ENCODE measurements at places on chromosomes 4 and X.
A peak's percentile ranks its signal among the peaks of the same experiment; 100 is the strongest.

- DNase-seq, result peak; percentile 10
These were observed 402.4 kb upstream of the NDST4 start for GRCh38 chr4:115515772-115516171.

GRCh38 chr4:171390626-171391025, 422.6 kb upstream of the GALNTL6 start:
- no peak for DNase-seq

- DNase-seq, result no peak
These were observed 951 bp upstream of the ZNF518B start for GRCh38 chr4:10458177-10458576.

- DNase-seq, result no peak
These were observed 508.9 kb upstream of the FTHL17 start for GRCh38 chrX:31580726-31581125.

DNA sequence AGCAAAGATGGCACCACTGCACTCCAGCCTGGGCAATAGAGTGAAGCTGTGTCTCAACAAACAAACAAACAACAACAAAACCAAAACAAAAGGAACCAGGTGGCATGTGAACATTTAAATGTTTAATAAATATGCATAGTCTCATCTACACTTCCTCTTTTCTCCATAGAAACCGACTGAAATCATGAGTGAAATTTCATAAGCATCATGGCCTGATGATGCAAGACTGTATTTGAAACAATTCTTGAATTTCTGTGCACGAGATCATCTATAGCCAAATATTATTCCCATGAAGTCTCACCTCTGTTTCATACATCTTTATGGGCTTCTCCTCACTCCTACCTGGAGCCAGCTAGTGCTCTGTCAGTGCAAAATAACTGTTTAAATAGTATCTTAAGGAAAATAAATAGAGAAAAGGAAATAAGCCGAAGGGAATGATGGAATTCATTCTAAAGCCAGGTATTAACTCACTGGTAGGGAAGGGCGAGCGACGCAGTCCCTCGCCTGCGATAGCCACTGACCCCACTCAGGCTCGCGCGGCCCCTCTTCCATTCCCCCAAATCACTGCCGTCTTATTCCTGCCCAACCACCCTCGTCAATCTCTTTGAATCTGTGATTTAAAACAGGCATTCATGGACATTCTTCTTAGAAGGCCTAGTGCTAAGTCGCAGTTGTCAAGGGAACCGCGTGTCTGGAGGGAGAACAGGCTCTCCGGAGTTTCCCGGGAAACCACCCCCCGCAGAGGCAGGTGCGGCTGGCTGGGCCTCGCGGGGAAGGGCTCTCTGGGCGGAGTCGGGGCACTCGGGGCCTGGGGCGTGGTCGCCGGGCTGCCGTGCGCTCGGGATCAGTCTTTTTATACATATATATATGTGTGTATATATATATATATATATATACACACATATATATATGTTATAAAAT, 52.4 kb upstream of the TRIM2 start:
- peak; percentile 50 for DNase-seq

DNA sequence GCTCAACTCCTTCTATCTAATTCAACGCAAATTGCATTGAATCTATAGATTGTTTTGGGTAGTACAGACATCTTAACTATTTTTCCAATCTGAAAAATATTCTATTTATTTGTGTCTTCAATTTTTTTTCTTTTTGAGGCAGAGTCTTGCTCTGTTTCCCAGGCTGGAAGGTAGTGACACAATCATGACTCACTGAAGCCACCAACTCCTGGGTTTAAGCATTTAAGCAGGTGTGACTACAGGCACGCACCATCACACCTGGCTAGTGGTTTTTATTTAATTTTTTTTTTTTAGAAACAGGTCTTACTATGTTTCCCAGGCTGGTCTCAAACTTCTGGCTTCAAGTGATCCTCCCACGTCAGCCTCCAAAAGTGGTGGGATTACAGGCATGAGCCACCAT, 98.3 kb downstream of the GK start:
- DNase-seq, result no peak

DNA sequence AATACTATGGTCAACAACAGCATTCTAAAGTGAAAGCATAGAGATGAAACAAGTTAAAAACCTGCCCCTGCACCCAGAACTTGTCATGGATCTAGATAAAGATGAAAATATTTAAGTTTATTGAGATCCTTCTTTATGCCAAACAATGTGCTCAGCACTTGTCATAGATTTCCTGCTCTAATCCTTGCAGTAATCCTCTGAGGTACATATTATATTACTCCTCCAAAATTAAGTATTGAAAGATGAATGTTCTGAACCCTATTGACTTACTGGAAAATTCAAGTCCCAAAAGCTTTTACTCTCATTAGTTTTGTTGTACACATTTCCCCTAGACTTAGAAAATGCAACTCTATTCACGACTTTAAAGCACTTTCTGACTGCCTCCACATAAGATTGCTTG, 35.6 kb downstream of the CAMK2D start:
- DNase-seq, result no peak

- no peak for DNase-seq
These were observed 137.0 kb downstream of the ENPP6 start for GRCh38 chr4:184080674-184081073.

DNA sequence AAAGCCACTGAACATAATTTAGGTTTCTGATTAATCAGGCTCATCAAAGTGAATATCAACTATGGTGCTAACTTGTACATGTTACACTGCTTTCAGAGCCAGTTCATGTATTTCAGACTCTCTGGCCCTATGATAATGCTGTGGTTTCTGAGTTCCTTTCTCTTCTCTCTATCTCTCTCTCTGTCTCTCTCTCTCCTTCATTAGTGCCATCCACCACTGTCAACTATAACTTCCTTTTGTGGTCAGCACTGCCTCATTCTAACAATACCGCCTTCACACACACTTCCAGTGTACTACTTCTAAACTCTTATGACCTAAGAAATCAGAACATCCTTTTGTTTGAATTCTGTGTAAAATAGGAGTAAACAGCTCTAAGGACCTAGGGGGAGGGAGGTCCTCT, 907.1 kb downstream of the RPA4 start:
- DNase-seq, result no peak

GRCh38 chr4:164768516-164768915, 14.6 kb downstream of the SMIM31 start:
- DNase-seq, result no peak

DNA sequence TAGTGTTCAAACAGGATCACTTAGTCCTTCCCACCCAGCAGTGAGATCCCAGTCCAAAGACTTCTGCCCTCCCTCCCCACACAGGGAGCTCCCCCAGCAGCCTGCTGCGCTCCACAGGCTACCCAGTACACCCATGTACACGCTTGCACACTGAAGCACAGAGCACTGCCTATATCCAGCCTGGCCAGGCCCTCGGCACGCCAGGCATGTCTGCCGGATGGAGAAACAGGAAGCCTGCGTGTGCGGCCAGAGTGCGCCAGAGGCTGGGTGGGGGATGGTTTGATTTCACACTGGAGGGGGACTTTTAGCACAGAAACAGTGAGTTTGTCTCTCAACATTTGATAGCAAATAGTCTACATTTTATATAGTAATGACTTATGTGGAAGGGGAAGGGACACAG, 833.5 kb upstream of the IGFBP7 start:
- no peak for DNase-seq

DNA sequence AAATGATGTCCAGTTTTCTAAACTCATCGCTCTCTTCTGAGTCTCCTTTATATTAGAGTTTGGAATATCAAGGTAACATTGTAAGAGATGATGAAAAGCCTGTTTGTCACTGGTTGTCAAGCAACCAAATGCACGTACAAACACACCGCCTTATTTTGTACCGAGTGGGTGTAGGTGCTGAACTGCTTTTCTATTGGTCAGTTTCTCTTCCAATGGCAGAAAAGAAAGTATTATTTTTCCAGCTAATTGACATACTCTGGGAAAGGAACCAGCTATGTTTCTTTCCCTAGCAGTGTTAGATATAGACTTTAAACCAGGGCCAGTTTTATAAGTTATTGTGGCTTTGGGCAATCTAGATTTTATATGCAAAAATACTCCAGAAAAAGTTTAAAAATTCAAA, 6.6 kb upstream of the PPM1K start:
- no peak for DNase-seq

DNA sequence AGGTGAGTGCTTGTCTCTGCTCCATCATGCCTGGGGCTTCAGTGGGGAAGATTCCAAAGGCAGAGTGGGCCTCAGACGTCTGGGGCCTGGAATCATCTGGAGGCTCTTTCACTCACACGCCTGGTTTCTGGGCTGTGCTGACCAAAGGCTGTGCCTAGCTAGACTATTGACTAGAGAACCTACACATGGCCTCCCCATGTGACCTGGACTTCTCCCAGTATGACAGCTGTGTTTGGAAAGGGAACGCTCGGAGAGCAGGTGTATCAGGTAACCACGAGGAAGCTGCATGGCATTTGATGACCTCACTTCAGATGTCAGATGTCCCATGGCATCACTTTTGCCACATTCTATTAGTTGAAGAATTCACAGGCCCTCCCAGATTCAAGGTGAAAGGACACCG, 51.0 kb downstream of the ADGRL3 start:
- no peak for DNase-seq

DNA sequence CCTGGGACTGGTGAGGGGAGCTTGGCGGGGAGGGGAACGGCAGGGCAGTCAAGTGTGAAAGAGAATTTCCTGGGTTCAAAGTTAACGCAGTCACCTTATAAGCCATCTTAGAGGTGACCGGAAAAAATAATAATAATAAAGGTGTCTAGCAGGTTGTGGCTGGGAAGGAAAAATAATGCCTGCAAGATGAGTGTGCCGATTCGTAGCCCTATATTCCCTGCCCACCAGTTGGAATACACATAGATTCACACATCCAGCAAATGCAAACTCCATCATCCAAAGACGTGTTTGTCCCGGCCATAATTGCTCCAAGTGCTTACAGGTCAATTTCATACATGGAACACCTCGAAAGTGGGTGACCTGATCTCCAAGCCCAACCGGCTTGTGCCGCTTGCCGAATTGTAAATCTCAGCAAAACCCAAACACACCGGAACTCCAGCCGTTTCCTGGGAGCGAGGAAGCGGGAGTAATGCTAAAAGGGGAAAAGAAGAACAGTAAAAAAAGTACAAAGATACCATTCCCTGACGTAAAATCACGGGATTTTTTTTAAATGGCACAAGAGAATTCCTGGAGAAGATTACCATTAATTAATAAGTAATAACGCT, 1.3 kb upstream of the FAT1 start:
- peak; percentile 36 for DNase-seq

DNA sequence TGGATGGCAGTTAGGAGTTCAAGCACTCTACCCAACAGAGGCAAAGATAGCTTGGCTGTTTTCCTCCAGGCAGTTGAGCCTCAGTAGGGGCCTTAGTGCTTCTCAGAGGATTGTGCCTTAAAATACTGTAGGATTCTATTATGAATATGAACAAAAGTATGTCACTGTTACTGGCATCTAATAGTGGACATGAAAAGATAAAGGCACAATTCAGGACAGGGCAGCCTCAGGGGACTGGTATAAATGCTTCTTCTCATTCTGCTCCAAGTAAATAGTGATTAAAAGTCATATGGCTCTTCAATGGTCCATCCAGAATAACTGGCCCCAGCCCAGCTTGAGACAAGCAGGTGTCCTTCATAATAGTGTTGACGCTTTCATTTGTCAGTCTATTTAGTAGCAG, 17.7 kb downstream of the COL4A6 start:
- DNase-seq, result no peak

DNA sequence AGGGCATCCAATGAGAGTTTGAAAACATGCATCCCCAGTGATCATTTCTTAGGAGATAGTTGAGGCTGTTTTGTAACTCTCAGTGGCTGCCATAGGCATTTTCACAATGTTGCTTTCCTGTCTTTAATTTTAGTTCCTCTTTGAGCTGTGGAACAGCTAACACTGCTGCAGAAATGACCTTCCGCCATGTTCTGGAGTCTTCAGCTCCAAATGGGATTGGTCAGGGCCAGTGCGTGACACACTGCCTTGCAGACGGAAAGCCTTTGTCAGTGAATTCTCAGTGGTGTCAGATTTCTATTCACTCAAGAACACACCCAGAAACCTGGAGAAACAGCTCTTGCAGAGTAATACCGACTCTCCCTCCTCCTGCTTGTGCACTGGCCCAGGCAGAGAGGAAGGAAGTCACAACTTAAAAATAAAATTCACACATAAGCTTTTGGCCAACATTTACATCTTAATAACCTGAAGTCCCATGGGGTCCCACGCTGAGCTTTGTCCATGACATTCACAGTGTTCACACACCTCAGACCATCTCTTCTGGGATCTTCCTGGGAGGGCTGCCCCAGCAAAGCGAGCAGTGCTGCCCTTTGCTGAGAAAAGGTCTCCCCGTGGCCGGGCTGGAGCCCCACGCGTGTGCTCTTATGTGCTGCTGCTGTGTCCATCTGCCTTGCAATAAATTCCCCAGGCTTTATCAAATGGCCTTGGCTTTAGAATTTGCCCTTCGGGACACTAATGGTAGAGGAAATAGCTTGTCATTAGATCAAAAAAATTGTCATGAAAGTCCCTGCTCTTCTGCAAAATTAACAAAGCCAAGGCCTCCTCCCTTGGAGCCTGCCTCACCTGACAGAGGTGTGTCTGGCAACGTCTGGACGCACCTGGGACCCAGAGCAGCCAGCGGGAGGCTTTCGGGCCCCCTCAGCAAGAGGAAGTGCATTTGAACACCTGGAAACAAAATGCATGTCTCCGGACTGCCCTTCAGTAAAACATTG, 126.8 kb downstream of the IRF2 start:
- DNase-seq, result peak; percentile 61

DNA sequence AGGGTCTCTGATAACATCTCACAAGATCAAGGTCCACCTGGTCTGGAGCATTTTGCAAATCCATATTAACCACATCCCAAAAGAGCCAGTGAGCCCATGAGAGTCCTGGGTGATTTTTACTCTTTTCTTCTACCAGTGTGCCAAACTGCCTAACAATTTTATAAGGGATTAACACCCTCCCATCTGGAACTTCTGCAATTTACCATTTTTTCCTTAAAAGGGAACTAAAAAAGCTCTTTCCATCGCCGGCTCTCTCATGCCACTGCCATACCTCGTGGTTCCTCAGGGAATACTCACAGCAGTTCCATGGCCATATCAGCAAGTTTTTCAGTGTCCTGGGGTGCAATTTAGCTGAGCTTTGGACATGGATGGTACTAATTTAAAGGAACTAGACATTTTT, 55.7 kb downstream of the SEPSECS start:
- DNase-seq, result no peak

- no peak for DNase-seq
These were observed 173.7 kb downstream of the AREG start for GRCh38 chr4:74618659-74619058.

- DNase-seq, result no peak
These were observed 15.5 kb upstream of the DCTD start for GRCh38 chr4:182932651-182933050.

- no peak for DNase-seq
These were observed 51.8 kb downstream of the RGS12 start for GRCh38 chr4:3344596-3344995.

- no peak for DNase-seq
These were observed 118.5 kb downstream of the RBM47 start for GRCh38 chr4:40511036-40511614.

All from GM13977 (cell line).